ENCODE measurements at places on chromosomes 7 and 10.
A peak's percentile ranks its signal among the peaks of the same experiment; 100 is the strongest.

- no peak for DNase-seq
Observed at GRCh38 chr10:58998924-58999713, 177.3 kb upstream of the PHYHIPL start.

DNA sequence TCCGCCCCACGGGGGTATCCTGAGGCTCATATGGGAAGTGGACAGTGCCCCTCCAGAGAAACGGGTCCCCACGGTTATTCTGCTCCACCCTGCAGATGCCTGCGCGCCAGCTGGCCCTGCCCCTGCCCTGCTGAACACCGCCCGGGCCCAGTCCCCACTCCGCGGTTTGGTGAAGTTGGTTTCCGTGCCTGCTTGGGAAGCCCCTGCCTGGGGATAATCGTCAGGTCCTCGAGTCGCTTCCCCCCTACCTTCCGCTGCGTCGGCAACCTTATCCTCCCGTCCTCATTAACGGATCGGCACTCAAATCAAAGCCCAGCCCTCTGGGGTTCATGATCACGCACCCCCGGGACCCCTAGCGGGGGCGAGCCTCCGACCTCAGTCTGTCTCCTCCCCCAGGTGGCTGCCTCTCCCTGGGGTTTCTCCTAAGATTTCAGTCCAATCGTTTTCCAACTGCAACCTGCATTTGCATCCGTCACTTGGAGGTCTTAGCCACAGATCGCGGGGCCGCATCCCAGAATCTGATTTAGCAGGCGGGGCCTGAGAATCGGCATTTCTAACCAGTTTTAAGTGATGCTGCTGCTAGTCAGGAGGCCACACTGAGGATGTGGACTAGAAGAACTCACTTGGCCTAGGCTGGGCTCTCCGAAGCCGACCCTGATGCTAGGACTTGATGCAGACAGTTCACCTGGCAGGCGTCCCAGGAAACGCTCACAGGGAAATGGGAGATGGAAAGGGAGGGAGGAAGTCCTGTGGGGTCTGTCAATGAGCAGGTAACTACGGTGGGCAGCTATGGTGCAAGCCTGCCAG, 27.6 kb downstream of the WDR86 start:
- no peak for DNase-seq

DNA sequence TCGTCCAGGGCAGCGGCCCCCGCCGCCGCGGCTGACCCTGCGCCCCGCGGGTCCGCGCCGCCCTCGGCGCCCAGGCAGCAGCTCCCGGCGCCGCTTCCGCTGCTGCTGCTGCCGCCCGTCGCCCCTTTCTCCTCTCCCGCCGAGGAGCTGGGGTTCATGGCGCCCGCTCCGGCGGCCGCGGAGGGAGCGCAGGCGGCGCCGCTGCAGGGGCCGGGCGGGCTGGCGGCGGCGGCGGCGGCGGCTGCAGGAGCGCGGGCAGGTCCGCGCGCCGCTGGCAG, 286 bp downstream of the DGKI start:
- DNase-seq = no peak

DNA sequence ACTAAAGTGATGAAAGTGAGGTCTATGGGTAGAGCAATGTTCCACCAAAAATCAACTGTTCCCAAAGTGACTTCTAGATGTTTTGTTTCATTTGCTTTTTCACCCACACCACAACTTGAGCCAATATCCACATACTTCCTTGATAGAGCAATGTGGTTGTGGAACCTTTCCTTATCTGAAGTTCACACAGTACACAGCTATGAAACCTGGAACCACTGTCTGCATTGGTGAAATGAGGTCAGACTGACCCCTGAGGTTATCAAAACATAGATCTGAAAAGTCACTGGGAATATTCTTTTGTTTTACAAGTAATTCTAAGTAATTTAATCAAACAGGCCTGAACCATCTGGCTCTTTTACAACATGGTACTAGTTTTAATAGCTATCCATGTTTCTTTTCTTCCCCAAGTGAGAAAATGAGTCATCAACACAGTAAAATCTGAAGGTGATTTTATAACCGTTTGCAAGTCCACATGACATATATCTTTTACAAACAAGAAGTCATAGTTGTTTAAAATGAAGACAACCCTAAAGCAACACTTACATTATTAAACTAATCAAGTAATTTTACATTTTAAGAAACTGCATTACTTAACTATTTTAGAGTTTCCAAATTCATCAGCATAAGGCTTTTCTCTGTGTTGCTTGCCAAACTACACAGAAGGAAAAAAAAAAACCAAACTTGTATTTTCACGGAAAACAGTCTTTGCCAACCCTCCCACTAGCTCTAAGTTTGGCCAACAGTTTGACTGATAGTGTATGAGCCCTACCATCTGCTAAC, 80.3 kb downstream of the LRRC17 start:
- no peak for DNase-seq

- no peak for DNase-seq
Observed at GRCh38 chr7:149824748-149825566, 13.2 kb upstream of the ZNF862 start.

GRCh38 chr7:95454438-95455045, 19.7 kb upstream of the PON2 start:
- DNase-seq = no peak

DNA sequence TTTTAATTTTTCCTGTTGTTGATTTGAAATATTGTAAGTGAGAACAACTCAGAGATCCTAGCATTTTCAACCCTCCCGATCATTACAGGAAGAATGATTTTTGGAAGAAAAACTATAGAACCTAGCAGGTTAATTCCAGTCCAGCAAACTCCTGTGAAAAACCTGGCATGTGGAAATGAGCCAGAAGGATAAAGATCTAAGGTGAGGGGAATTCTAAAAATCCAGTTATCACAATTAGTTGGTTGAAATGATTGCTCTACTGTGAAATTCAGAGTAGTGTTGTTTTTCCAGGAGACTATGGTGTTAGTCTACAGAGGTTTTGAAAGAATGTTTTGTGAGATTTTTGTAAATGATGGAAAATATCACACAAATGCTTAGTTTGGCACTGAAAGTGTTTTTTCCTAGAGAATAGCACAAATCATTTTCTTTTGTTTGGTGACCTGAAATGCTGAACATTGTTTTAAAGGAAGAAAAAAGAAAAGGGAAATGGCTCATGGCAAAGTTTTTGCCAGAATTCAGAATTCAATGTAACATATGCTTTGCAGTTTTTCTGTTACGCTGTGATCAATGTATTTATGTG, 152.4 kb upstream of the SLC26A5 start:
- no peak for DNase-seq

DNA sequence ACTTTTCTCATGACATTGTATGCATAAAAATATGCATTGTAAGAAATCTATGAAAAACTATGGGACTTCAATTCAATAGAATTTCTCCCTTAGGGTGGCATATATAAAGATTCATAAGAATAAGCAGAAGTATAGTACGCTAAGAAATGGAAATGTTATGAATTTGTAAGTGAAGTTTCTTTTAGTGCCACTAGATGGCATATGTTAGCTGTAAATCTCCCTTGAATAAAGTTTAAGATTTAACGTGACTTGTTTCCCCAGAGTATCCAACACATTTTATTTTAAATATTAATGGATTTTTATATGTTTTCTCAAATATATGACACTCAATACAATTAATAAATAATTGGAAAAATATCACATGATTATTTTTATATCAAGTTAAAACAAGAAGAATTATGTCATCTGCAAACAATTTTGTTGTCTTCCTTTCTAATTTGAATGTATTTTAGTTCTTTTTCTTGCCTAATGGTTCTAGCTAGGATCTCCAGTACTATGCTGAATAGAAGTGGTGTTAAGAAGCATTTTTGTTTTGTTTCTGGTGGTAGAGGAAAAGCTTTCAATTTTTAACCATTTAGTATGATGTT, 287.2 kb downstream of the HGF start:
- no peak for DNase-seq

GRCh38 chr10:70664702-70665195, 7.6 kb upstream of the ADAMTS14 start:
- peak; percentile 89 for DNase-seq

- DNase-seq = no peak
Observed at GRCh38 chr7:2233926-2234325, 1.2 kb upstream of the MAD1L1 start.

GRCh38 chr10:97498841-97499560, at the start of gene UBTD1:
Gene UBTD1 (plus strand): TSS chr10:97498924. CDS start chr10:97499204, 280 bp downstream.
- DNase-seq = peak; percentile 74

DNA sequence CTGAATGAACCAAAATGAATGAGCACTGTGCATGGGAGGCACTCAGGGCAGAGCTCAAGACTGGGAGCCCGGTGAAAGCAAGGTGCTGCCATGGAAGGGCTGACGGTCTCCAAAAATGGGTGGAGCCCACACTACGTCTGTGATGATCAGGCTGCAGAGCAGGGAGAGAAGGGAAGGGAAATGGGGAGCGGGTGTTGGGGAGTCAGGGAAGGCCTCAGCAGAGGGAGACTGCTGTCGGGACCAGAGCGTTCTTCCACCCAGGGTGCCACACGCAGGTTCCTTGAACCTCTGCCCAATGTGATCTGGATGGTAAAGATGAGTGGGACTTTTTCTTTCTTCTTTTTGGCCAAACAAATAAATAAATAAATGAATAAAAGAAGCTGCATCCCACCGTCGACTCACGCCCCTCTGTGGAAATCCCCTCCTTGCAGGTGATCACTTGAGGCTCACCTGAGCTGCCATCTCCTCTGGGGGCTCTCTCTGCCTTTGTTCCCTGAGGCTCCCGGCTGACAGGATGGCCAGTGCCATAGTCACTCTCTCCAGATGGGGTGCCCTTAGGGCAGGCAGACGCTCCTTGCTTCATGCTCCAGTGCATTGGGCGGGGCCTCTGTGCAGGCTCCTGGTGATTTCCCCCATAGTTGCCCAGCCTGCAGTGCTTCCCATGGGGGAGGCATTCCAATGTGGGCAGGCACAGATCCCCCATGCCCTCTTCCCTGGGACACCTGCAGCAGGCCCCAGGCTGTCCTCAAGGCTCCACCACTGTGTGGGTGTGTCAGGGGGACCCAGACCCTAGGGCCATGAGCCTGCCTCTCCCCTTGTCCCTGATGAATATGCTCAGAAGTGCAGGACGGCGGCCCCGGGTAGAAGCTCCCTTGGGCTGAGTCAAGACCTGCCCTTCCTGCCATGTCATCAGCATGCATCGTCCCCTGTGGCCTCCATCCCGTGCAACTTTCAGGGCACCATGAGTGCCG, 131.8 kb downstream of the PTPN20 start:
- peak; percentile 65 for DNase-seq

DNA sequence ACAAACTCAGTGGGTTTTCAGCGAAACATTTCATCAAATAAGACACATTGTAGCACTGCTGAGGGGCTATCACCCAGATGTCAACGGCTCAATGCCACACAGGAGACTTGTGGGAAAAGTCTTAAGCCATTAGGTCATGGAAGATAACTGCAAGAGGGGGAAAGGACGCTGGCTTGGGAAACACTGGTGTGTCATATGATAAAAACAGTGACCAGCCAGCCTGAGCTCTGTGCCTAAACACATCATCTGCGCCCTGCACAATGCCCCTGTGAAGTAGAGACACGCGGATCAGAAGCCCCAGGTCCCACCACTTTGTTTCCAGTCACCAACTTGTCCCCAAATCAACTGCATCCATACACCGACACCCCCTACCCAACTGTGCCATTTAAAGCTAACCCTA, 116.7 kb downstream of the TNS3 start:
- no peak for DNase-seq

GRCh38 chr7:41238851-41239331, 464.0 kb downstream of the INHBA start:
- no peak for DNase-seq

DNA sequence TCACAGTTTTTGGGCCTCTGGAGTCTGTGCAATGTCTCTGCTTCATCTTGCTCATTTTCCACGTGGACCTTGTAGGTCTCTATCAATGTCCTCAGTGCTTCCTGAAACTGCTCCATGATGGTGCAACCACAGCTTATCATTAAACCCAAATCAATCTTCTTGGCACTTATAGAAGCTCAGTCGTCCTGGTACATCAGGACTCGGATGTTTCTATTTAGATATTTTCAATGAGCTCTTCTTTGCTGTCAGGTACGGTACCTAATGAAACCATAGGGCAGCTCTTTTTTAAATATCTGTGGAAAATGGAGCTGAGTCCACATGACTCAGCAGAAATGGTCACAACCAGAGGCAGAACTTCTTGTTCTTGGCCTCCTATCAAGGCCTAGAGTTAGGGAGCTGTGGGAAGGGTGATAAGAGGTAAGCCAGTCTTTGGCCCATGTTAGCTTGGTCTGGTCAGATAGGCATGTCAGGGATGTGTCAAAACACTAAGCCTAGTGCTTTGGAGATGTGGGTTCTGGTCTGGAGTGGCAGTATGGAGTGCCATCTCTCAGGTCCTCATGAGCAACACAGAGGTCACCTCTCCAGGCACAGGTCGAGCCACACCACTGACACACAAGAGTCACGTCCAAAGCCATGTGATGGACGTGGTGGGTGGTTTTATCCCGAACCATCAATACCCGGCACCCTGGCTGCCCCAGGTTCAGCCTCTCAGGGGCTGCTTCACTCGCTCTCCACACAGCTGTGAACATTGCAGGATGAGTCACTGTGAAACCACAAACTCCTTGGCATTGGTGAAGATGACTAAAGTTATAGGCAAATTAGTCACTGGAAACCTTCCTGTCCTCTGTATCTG, 87.0 kb downstream of the TBXAS1 start:
- DNase-seq = no peak

Measured in left forelimb (tissue), 1 donor.